ENCODE measurements at places on chromosomes 3 and 15. TPM values are rescaled to one million over a fixed set of nuclear protein-coding genes. Genes with fewer than 3 reads are reported as not detected.

FANCD2OS gene
- total RNA-seq, result not detected

CEP19 gene
- 3.0 TPM for total RNA-seq

CD80 gene
- total RNA-seq, result 0.54 TPM

SLC2A2 gene
- total RNA-seq, result not detected

KIF15 gene
- total RNA-seq, result 1.1 TPM

AMT gene
- total RNA-seq, result 20.5 TPM

GOLGA6D gene
- total RNA-seq, result under 0.01 TPM

CELSR3 gene
- total RNA-seq, result 3.2 TPM

MESP2 gene
- total RNA-seq, result under 0.01 TPM

CPOX gene
- total RNA-seq, result 20.5 TPM

SPSB4 gene
- total RNA-seq, result 0.27 TPM

FBXO40 gene
- total RNA-seq, result not detected

ATP13A4 gene
- 0.27 TPM for total RNA-seq

LRRN1 gene
- total RNA-seq, result 3.8 TPM

GOLGA6A gene
- under 0.01 TPM for total RNA-seq

STRIT1 gene
- not detected for total RNA-seq

WDR93 gene
- 0.27 TPM for total RNA-seq

STARD5 gene
- total RNA-seq, result 4.3 TPM
